ENCODE measurements at places on chromosomes 2 and 18.

- DNase-seq = peak; percentile 31
Observed at GRCh38 chr2:105328281-105329196, 996 bp downstream of the TGFBRAP1 start.

GRCh38 chr2:110101280-110101844 lies 14.3 kb downstream of the MALL start:
- peak; percentile 81 for DNase-seq

GRCh38 chr18:23825496-23825895 lies 136.2 kb downstream of the LAMA3 start:
- DNase-seq = peak; percentile 52

- DNase-seq = no peak
Observed at GRCh38 chr18:74110976-74111375, 36.7 kb downstream of the FBXO15 start.

GRCh38 chr2:88254437-88255091 lies 84.4 kb downstream of the THNSL2 start:
- DNase-seq = no peak
